ENCODE measurements at places on chromosomes 6 and 20. TPM values are rescaled to one million over a fixed set of nuclear protein-coding genes. Genes with fewer than 3 reads are reported as not detected.
A peak's percentile ranks its signal among the peaks of the same experiment; 100 is the strongest.

DNA sequence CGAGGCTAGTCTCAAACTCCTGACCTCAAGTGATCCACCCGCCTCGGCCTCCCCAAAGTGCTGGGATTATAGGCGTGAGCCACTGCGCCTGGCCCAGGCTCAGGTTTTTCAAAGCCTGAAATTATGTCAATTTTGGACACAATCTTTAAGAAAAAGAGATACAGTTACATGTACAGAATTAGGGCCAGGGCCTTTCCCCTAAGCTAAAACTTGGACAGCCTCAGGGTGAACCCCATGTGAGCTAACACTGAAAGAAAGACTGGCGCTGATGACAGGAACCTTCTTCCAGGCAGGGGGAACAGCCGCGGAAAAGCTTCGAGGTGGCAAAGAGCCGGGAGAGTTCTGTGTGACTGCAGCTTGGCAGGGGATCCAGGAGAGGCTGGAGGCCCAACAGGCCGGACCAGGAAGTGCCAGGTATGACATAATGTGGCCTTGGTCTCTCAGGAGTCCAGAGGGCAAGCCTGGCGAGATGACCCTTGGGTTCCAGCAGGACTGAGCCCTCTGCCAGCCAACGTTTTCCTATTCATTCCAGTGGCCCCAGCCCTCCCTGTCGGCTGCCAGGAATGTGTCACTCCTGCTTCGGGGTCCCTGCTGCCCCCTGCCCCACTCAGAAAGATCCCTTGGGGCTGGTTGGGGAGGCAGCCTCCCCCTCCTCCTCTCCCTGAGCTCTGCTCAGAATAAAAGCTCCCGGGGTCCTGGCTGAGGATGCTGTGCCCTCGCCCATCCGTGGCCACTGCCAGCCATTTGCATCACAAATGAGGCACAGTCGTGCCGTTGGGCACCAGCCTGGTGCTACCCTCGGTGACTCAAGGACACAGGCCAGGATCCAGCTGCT is 37.3 kb downstream of the RBM38 start:
- DNase-seq: no peak

DNA sequence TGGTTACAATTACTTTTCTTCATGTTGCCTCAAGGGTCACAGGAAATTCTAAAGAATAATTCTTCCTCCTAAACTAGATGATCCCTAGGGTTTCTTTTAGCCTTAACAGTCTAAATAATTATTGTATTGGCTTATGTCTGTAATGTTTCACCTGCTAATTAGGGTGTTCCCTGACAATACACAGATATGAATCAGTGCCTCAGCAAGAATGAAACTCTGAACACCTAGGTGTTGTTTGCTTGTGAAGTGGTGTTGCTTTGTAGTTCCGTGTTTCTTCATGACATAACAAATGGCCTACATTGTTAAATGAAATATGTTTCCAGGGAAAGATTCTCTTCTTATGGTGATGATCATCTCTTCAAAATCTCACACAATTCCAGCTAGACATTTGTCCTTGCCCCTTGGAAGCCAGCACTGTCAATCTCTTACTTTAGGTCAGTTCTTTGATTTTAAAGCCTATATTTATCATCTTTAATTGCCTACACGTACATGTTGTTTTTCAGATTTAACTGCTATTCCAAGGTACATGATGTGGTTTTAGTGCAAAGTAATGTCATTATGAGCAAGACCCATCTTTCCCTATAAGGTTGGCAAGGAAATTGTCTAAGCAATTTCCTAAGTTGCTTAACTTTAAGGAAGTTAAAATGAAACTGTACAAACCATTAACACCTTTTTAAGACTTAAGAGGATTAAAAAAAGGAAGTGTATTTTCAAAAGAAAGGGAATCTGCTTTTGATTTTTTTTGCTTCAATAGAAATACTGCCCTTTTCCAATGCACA is 111.9 kb downstream of the TBC1D7 start:
- no peak for DNase-seq

DNA sequence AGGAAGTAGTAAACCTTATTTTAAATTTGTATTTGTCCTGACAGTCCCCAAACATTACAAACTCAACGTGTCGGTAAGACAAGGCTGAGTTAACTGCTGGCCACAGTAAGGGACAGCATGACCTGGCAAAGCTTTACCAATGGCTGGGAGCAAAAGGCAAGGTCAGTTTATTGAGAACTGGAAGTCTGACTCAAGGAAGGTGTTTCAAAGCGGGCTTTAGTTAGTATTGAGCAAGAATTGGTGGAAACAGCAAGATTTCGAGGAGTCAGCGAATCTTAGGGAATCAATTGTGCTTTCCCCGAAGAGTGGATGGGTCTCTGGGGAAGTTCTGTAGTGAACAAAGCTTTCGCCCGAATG is 885 bp upstream of the GZF1 start:
- DNase-seq: no peak

DNA sequence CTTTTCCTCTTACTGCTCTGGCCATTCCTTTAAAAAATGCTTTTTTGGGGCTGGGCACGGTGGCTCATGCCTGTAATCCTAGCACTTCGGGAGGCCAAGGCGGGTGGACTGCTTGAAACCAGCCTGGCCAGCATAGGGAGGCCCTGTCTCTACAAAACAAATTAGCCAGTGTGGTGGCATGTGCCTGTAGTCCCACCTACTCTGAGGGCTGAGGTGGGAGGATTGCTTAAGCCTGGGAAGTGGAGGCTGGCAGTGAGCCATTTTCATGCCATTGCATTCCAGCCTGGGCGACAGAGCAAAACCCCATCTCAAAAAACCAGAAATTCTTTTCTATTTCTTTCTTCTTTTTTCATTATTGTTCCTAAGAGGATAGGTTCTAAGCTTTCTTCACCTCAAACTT is 36.9 kb upstream of the RNF144B start:
- DNase-seq: no peak

GRCh38 chr6:5497896-5498578 is 236.7 kb downstream of the FARS2 start:
- DNase-seq: no peak

GRCh38 chr20:31774408-31774807 is 35.3 kb downstream of the TPX2 start:
- no peak for DNase-seq

GRCh38 chr20:1538655-1539054 is 18.9 kb downstream of the SIRPD start:
- no peak for DNase-seq

GRCh38 chr20:52268184-52268749 is 76.7 kb upstream of the ZFP64 start:
- DNase-seq: no peak

DNA sequence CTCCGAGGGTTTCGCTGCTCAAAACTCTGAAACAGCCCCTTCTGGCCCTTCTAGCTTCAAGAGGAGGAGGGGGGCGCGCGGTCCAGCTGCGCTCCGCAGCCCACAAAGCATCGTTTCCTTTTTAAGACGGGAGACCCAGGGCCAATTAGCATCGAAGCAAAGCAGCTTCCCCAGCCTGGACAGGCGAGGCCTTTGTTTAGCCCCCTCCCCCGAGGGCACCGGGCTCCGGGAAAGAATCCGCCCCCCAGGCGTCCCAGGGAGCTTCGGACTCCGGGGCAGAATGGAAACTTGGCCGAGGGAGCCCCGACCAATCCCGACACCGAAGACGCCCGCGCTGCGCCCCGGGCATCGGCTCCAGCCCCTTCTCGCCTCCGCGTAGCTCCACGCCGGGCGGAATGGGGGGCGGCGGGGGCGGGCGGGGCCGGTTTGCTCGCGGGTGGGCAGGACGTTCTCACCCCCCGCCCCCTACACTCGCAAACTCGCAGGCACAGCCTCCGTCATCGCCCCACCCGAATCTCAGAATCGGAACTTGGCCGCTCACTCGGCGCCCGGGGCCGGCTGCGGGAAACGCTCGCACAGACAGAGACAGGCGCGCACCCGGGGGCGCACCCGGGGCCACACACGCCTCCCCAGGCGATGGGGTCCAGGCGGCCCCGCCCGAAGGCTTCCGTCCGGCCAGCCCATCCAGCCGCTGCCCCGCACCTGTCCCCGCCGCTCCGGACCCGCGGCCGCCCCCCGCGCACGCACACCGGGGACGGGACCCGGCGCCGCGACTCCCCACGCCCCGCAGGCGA is 628 bp downstream of the NKAIN4 start:
- DNase-seq: peak; percentile 85

DNA sequence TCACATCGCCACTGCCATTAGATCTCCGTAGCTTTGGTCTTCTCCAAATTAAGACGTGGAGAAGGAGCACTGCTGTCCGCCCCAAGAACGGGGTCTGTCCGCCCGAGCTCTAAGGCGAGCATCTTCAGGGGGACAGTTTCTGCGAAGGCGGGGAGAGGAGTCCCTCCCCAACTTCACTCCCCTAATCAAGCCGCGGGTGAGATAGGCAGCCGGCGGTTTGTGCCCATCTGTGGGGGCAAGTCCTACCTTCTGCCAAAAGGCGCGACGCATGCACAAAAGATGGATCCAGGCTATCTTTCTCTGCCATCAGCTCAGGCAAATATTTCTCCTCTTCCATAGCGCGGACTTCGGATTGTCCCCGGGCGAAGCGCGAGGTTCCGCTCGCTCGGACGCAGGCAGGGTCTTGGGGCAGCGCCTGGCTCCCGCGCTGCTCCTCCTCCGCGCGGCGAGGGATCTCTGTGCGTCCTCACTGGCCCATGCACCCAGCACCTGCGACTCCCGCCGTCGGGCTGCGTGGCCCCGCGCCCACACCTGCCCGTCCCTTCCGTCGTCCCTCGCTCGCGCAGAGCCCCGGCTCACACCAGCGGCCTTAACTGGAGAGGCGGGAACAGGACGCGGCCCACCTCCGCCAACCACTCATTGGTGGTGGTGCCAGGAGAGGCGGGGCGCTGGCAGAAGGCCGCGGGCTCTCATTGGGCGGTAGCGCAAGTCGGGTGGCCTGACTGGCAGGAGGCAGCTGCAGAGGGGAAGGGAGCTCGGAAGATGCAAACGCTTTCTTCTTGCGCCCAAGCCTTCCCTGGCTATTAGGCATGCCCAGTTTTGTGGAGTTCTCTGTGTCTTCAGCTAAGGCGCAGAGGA is at the start of gene KHDRBS2:
TSS of gene KHDRBS2 (minus strand) at position 614 of the 858 bp plus-strand sequence.
- peak; percentile 94 for DNase-seq

DNA sequence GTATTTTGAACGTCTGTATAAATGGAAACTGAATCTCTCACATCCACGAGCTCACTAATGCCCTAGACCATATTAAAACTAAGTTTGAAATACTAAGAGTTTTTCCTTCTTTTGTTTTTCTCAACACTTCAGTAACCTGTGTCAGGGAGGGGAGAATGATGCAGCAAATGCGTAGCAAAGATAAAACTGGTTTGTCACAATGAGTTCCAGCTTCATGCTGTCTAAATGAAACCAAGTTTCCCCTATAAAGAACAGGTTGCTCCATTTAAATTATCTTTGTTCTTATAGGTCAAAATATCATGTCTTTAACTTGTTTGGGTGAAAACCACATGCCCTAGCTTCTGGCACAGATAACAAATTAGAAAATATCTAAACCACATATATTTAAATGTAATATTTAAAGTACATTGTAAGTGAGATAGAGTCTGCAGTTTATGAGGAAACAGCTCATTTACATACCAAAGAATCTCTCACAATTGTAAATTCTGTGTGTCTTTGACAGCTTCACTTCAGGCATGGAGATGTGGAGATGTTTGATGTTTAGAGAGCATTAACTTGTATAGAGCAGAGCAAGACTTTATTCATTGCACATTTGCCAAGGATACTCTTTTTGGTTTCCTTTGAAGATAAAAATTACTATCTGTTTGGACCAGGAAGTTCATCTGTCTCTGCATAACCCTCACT is 7.3 kb downstream of the TRDN start:
- no peak for DNase-seq

GRCh38 chr20:17645546-17646208 is 36.4 kb downstream of the RRBP1 start:
- no peak for DNase-seq

The ERVFRD-1 gene
- total RNA-seq: 0.10 TPM

The DZANK1 gene
- 1.6 TPM for total RNA-seq

The UBR2 gene
- 42.1 TPM for total RNA-seq

Measured in tongue (tissue), 3 donors.